Posterior vena cava (tissue), 2 donors: ENCODE measurements at places on chromosomes 12 and 14.

- no peak for DNase-seq
Observed at GRCh38 chr12:78898416-78898815, 33.8 kb downstream of the SYT1 start.

GRCh38 chr12:90311561-90311960 is 602.9 kb upstream of the ATP2B1 start:
- DNase-seq = no peak

- no peak for DNase-seq
Observed at GRCh38 chr12:46934374-46935111, 108.7 kb upstream of the SLC38A4 start.

- no peak for DNase-seq
Observed at GRCh38 chr14:94028450-94028826, 2.3 kb downstream of the OTUB2 start.

GRCh38 chr12:122306407-122306806 is 40.1 kb upstream of the VPS33A start:
- no peak for DNase-seq
